ENCODE measurements at places on chromosomes 11 and 22.

DNA sequence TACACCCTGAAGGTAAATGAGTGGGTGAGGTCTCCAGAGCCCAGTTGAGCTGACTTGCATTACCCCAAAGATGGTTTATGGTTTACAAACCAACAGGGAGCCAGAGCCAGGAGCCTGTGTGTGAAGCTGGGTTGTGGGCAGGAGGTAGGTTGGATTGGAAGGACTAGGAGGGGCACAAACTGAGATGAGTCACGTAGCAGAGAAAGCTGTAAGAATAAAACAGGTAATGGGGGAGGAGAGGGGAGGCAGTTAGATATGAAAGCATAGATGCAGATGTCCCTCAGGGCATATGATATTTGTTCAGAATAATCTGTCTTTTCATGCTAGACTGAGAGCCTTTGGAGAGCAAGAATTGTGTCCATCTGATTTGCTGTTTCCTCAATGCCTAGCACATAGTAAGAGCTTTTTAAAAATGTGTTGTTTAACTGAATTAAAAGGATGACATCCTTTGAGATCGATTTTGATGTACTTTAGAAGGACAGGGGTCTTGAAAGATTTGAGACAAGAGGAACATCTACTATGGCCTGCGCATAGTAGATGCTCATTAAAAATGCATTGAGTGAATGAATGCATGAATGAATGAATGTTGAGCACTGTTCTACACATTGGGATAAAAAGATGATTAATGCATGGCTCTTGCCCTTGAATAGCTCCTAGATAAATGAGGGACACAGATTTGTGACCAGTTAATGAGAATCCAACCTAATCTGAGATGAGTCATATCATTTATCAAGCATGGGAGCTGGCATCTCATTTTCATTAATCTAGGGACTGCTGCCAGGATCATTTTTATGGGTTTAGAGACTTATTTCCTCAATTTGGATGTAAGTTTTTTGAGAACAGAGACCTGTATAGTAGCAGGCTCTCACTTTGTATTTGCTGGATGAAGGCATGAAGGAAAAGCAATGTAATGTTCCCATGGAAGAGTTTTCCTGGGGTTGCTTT is 175.8 kb upstream of the BDNF start:
- no peak for DNase-seq

- DNase-seq = no peak
Measured at GRCh38 chr22:41425660-41426365, 20.8 kb downstream of the TOB2 start.

DNA sequence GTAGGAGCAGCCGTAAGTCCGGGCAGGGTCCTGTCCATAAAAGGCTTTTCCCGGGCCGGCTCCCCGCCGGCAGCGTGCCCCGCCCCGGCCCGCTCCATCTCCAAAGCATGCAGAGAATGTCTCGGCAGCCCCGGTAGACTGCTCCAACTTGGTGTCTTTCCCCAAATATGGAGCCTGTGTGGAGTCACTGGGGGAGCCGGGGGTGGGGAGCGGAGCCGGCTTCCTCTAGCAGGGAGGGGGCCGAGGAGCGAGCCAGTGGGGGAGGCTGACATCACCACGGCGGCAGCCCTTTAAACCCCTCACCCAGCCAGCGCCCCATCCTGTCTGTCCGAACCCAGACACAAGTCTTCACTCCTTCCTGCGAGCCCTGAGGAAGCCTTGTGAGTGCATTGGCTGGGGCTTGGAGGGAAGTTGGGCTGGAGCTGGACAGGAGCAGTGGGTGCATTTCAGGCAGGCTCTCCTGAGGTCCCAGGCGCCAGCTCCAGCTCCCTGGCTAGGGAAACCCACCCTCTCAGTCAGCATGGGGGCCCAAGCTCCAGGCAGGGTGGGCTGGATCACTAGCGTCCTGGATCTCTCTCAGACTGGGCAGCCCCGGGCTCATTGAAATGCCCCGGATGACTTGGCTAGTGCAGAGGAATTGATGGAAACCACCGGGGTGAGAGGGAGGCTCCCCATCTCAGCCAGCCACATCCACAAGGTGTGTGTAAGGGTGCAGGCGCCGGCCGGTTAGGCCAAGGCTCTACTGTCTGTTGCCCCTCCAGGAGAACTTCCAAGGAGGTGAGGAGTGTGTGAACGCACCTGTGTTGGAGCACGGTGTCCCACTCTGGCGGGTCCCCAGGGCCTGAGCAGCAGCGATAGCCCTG is at the start of gene TAGLN:
TSS of gene TAGLN (plus strand) at position 318 of the 863 bp plus-strand sequence. CDS start 3,644 bp downstream, outside the sequence.
- DNase-seq = no peak

DNA sequence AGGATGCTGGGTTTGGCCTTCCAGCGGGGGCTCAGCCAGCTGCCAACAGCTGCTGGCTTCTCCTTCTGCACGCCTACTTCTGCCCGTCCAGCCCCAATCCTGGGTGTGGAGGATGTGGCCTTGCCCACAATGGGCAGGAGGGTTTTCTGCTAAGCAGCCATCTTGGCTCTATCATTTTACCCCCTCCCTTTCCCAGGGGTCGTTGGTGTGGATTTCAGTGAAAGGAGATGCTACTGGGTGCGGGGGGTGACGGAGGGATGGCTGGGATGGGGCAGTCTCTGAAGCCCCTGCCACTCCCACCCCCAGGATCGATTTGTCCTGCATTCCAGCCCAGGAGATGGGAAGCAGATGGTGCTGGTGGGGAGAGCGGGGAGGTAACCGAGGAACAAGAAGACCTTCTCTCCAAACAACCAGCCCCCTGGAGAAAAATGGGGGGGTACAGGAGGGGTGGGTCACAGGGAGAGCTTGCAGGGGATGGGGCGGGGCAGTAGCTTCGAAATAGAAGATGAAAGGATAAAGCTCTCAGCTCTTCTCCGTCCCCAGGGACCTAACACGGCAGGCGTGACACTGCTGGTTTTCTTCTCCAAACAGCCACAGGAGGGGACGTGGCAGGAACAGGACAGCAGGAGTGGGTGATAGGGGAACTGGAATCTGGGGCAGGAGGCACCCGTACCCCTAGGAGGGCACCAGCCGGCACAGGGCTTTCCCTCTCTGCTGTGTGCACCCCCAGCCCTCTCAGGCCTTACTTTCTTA is 68.9 kb downstream of the NECTIN1 start:
- DNase-seq = no peak

- no peak for DNase-seq
Measured at GRCh38 chr11:71476926-71477640, 24.1 kb downstream of the NADSYN1 start.

GRCh38 chr11:72452495-72452894 is 18.2 kb upstream of the CLPB start:
- no peak for DNase-seq

GRCh38 chr11:120267319-120267718 is 27.4 kb downstream of the POU2F3 start:
- DNase-seq = no peak

GRCh38 chr11:83682611-83682973 is 396.4 kb upstream of the CCDC90B start:
- no peak for DNase-seq

GRCh38 chr11:23151819-23152218 is 291.5 kb upstream of the CCDC179 start:
- no peak for DNase-seq

- no peak for DNase-seq
Measured at GRCh38 chr11:36743039-36743438, 145.0 kb upstream of the RAG2 start.

GRCh38 chr11:18203723-18204122 is 31.1 kb downstream of the MRGPRX4 start:
- no peak for DNase-seq

DNA sequence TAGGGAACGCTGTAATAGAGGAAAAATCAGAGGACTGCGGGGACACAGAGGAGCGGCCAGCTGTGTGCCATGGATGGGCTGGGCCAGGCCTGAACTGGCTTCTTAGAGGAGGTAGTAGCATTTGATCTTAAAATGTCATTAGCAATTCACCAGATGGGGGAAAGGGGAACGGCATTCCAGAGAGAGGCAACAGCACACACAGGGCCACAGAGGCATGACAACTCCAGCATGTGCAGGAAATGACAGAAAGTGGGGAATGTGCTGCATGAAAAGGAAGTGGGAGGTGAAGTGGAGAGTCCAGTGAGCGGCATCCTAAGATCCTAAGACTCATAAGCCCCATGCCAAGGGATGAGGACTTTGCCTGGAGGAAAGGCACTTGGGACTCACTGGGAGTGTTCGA is 69.0 kb downstream of the UBASH3B start:
- DNase-seq = no peak

- no peak for DNase-seq
Measured at GRCh38 chr11:66184728-66185127, 83.7 kb upstream of the RAB1B start.

DNA sequence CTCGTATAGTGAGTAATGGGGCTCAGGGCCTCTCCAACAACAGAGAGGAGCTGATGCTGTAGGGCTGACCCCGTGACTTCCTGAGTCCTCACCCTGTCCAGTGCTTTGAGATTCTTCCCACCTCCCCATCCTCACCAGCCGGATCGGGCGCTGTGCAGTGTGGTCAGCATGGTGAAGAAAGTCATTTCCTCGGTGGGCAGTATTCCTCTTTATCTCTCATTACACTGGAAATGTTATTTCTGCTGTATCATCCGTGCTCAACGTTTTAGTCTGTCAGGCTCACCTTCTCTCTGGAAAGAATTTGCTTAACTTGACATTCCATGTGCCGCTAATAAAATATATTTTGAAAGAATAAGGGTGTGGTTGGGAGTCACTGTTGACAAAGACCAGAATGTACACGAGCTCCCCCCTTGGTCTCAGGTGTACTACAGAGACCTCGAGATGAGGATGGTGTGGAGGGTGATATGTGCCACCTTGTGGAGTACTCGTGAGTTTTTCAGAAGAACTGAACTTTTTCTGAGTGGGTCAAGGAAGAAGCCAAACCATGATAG is 25.7 kb upstream of the SCGB1A1 start:
- no peak for DNase-seq

DNA sequence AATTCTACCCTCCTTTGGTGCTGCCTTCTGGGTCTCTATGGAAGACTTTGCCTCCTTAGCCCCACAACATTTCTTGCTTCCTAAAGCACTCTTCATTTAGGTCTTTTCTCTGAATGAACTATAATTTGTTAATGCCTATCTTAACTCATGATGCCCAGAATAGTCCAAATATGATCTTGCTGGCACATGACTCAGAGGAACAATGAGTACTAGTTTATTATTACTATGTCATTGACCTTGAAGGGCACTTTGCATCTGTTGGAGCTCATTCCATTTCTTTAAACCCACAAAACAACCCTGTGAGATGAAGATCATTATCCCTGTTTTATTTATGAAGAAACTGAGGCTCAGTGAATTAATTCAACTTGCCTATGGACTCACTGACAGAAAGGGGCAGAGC is 320.2 kb upstream of the PLET1 start:
- no peak for DNase-seq

- DNase-seq = no peak
Measured at GRCh38 chr11:40100162-40100553, 1359.3 kb downstream of the LRRC4C start.

DNA sequence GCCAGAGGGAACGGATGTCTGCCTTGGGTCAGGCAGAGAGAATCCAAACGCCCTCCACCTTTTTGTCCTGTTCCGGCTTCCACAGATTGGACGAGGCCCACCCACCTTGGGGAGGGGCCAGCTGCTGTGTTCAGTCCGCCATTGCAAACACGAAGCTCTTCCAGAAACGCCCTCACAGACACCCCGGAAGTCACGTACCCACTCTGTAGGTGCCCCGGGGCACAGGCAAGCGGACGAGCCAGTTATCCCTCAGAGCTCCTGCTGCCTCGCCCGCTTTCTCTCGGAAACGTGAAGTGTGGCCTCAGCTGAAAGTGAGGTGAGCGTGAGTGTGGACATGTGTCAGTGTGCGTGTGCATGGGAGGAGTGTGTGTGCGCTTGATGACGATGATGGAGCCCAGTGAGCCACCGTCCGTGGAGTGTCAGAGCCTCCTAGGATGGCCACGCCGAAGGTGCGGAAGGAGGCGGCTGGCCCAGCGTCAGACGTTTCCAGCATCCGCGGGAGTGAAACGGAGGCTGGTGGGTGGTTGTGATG is 869.2 kb downstream of the TBC1D22A start:
- DNase-seq = no peak

GRCh38 chr22:40635940-40636379 is 559 bp downstream of the MRTFA start:
- no peak for DNase-seq

GRCh38 chr22:39289533-39289932 is 29.9 kb downstream of the RPL3 start:
- DNase-seq = no peak

DNA sequence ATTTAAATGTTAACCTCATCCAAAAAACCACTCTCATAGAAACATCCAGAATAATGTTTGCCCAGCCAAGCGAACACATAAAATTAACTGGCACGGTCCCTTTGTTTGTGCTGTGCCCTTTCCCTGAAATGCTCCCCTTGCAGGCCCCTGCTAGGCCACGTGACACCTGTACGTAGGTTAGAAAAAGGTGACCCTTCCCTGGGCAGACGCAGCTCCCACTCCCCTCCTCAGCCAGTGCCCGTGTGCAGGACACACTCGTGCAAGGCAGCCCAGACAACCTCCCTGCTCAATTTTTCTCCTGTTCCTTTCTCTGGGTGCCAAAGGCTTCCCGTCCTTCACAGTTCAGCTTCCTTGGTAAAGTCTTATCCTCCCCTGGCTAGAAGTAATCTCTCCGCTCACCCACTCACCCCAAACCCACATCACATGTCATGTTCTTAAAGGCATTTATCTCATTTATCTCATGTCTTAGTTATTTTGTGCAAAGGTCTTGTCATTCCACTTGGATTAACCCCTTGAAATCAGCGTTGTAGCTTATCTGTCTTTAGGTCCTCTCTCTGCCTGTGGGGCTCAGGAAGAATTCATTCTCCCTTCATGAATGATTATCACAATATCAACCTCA is 20.7 kb downstream of the FAM83F start:
- no peak for DNase-seq

- DNase-seq = no peak
Measured at GRCh38 chr11:10325277-10326011, 20.6 kb downstream of the ADM start.

DNA sequence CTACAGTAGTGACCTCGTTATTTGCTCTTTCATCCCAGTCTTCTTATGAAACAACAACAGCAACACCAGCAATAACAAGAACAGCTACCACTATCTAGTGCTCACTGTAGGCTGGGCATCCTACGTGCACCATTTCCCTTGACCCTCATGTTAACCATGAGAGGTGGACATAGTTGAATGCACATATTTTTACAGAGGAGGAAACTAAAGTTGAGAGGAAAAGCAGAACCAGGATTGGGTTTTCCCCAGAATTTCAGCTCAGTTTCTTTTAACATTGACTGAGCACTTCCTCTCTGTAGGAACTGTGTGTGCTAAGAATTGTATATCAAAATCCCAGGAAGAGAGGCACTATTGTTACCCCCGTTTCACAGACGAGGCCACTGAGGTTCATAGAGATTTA is 39.4 kb upstream of the TSPAN18 start:
- DNase-seq = no peak

- DNase-seq = no peak
Measured at GRCh38 chr11:63505857-63506528, at the start of gene LGALS12. TSS of gene LGALS12 (plus strand) at chr11:63506084. CDS start at chr11:63506459, 375 bp downstream.

DNA sequence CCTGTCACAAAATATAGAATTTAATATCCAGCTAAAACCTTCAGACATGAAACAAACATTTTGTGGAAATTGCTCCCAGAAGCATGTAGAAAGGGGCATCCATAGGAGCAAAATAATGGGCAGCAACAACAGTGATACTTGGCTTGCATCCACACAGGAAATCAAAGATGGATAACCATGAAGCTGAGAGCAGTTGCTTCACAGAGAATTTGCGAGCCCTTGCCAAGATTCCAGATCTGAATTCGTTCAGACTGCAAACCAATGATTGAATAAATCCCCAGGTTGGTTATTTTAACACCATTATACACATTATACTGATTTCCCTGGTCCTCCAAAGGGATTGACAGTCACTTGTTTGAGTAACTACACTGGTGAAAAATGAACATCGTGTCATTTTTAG is 15.6 kb upstream of the OR51L1 start:
- no peak for DNase-seq
